Thoracic aorta (tissue), 2 donors: ENCODE measurements at places on chromosomes 5 and 9.

DNA sequence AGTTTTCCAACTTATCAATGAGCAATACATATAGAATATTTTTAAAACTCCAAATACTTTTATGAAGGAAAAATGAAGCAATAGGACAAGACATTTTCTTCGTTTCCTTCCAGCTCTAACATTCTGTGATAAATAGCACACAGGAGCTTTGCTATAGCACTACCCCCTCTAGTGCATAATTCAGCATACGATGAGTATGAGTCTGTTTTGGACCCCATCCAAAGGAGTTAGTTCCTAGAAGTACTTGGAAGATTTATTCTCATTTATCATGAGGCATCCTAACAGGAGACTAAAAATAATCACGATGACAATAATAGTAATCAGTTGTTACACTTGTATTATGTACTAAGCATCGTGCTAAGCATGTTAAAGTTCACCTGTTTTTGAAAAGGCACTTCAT, 1061.3 kb upstream of the DMAC1 start:
- DNase-seq = no peak

DNA sequence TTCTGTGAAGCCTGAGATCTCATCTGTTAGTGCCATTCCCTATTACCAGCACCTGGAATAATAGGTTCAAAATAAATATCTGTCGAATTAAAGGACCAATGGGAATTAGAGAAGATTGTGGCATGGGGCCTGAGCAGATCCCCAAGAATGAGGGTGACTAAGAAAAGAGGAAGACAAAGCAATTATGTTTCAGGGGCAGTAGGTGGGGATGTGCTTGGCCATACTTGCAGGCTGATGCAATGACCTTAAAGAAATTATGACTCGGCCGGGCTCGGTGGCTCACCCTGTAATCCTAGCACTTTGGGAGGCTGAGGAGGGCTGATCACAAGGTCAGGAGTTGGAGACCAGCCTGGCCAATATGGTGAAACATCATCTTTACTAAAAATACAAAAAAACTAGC, 562.8 kb downstream of the PTPRD start:
- no peak for DNase-seq

DNA sequence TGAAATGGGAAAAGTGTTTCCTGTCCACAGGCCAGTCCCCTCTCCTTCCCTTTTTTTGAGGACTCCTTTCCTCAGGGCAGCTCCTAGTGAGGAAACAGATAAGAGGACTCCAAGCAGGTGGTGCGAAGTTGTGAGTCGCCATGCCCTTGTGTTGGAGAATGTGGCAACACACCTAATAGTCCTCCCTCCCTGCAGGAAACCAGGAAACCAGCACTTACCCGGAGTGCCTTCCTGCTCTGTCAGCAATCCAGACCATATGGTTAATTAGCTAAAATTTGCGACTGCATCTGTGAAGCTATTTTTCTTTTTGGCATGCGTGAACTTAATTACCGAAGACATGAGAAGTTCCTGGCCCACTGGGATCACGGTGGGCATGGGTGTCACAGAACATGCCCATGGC, 69.9 kb downstream of the TRIM32 start:
- DNase-seq = no peak

GRCh38 chr5:79962575-79963222, 28.4 kb downstream of the MTX3 start:
- no peak for DNase-seq

GRCh38 chr5:1437226-1437829, 7.9 kb downstream of the SLC6A3 start:
- DNase-seq = no peak

- DNase-seq = no peak
Measured at GRCh38 chr5:134510970-134511795, 14.3 kb upstream of the JADE2 start.

DNA sequence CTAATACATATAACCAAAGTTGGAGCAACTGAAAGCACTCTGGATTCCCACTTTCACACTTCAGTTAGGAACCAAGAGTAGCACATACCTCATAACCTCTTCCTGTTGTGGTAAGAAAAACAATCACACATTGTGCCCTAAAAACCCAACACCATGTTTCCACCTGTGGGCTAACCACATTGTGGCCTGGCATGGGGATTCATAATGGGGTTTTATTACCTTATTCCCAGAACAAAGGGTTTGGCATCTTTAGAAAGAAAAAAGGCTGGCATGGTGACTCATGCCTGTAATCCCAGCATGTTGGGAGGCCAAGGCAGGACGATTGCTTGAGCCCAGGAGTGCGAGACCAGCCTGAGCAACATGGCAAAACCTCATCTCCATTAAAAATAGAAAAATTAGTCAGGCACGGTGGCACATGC, 60.6 kb downstream of the HSD17B3 start:
- DNase-seq = no peak

- peak; percentile 83 for DNase-seq
Measured at GRCh38 chr5:112976432-112977309, at the start of gene DCP2. TSS of gene DCP2 (plus strand) at chr5:112976798. CDS start at chr5:112976934, 136 bp downstream.

DNA sequence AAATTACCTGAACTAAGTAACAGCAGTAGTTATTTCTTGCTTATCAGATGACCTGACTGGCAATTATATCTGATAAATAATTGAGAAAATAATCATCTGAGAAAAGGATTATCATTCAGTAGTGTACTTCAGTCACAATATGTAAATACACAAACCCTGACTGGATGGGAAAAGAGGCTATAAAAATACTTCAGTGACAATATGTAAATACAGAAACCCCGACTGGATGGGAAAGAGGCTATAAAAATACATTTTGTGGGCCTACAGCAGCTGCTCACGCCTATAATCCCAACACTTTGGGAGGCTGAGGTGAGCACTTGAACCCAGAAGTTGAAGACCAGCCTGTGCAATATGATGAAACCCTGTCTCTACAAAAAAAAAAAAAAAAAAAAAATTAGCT, 11.1 kb downstream of the UBAP2 start:
- no peak for DNase-seq

DNA sequence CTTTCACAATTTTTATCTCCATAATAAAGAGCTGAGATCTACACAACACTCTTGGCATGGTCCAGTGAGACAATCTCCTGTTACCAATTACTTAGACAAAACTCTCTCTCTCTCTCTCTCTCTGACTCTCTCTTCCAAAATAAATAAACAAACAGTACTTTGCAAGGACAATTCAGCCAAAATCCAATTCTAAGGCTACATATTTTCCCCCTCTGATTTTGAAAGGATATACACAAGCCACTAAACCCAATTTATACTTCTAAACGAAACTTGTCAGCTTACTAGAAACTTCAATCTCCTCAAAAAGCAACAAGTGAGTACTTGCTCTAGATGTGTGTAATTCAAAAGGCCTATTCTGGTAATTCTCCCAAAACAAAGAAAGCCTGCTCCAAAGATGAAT, 26.3 kb upstream of the TNPO1 start:
- DNase-seq = no peak

DNA sequence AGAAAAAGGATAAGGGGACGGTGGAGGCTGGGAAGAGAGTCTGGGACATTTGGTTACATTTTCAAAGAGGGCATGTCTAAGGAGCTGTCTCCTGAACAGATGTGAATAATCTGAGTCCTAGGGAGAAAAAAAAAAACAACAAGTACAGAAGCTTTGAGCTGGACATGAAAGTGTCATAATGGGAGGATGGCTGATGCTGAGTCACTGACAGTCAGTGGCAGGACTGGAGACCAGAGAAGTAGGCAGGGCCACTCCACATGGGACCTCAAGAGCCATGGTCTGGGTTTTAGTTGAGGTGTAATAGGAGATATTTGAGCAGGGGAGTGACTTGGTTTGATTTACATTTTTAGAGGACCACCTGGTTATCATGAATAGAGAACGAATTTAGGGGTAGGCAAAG, 70.6 kb downstream of the DPYSL3 start:
- DNase-seq = no peak

- DNase-seq = no peak
Measured at GRCh38 chr5:74067748-74068541, 441.9 kb downstream of the ARHGEF28 start.

DNA sequence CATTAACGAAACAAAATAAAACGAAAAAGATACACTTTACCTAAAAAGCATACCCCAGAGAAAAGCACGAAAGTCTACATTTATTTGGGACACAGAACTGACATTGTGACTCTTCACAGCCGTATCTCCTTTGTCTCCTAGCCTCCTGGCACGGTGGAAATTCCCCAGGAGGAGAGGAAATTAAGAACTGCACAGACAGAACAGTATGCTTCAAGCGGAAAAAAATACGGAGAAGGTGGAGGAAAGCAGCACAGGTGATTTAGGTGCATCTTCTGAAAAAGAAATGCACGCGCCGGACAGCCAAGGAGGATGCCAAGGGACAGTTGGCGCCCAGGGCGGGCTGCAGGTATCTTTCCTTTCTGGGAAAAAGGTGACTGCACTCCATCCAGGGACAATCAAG, 32.0 kb downstream of the DDX31 start:
- DNase-seq = no peak

DNA sequence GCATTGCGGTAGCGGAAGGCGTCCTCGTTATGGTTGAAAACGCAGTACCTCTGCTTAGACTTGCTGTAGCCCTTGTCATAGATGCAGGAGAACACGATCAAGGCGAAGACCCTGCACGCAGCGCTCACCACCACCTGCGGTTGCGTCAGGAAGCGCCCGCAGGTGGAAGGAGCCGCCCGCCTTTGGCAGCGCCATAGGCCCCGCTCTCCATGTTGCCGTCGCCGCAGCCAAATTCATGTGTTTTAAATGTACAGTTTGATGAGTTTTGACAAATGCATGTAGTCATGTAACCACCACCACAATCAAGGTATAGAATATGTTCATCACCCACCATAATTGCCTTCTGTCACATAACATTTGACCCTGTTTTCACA, 84.9 kb upstream of the CEP78 start:
- no peak for DNase-seq

GRCh38 chr9:134970198-134970597, 52.5 kb upstream of the FCN1 start:
- no peak for DNase-seq

DNA sequence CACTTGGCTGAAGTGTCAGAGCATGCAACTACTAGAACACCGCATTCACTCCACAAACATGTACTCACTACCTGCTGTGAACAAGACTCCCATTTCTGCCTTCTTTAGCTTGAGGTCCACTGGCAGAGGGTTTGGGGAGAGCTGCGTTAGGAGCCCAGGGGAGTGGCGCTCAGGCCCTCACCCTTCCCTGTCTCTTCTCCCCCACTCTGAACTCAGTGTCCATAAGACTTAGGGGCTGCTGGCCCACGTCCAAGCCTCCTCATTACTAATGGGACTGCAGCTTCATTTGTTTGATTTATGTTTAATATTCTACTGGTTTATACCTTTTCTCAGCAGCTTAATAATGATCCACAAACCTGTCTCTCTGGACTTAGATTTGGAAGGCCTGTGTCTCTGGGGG, 70.9 kb downstream of the HSPA4 start:
- DNase-seq = no peak

GRCh38 chr5:143373076-143373475, 30.4 kb downstream of the NR3C1 start:
- no peak for DNase-seq

DNA sequence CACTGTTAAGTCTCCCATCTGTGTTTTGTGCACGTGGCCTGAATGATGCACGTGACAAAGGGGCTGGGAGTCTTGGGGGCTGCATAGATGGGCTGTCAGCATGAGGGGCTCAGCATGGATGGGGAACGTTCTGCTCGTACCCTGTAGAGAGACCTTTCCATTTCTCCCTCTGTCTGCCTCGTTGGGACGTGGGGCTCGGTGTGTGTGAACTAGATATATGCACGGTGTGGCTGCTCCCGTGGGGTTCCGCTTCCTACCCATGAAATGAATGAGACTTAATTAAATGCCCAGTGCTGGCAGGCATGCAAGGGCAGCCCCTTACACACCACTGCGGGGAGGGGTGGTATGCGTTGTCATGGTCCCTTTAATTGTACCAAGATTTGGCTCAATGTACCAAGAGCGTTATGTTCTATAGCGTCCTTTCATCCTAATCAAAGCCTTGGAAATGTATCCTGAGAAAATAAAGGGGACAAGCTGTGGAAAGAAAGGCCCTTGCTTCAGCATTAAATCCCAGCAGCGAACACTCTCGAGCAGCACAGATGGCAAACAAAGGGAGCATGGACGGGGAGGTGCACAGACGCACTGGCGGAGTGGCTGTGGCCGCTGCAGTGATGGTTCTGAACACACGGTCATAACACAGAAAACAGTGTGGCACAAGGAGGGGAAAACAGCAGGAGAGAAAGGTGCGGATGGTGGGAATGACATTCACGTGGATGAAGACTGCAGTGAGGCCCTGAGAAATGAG, 66.8 kb downstream of the RASGEF1C start:
- DNase-seq = no peak

- no peak for DNase-seq
Measured at GRCh38 chr5:80083101-80083890, 48.1 kb downstream of the THBS4 start.

DNA sequence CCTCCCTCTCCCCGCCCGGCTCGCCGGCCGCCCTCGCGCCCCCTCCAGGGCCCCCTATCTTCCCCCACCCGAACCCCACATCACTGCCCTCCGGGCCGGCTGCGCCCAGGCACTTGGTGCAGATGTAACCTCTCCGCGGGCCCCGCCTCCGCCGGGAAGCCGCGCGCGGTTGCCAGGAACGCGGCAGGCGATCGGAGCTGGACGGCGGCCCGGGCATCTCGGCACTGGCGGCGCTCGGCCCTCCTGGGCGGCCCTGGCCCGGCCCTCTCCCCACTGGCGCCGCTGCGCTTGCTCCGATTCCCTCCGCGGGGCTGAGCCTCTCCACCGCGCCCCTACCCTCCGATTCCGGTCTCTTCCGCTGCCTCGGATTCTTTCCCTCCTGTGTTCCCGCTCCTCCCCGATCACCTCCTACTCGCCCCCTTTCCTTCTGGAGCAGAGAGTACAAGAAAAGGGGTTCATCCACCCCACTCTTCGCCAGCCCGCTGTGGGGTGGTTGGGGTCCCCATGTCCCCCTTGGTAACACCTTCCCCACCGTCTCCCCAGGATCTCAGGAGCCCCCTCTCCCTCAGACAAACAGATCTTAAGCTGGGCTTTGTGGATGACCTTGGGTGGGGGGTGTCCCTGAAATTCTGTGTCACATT, 70.6 kb downstream of the C9orf50 start:
- DNase-seq = no peak

GRCh38 chr9:113463418-113464285, at the start of gene RGS3:
TSS of gene RGS3 (plus strand) at chr9:113463727. CDS start at chr9:113463803, 76 bp downstream.
- DNase-seq = no peak

DNA sequence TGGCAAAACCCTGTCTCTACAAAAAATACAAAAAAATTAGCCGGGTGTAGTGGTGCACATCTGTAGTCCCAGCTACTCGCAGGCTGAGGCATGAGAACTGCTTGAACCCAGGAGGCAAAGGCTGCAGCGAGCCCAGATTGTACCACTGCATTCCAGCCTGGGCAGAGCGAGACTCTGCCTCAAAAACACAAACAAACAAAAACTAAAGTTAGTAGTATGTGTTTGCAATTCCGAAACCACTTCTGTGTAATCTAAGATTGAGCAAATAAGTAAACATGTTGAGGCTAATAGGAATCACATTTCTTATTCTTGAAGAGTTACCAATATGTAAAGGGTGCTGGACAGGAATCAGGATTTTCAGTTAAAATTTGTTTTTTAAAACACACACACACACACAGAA, 70.0 kb upstream of the SUSD1 start:
- no peak for DNase-seq

- DNase-seq = no peak
Measured at GRCh38 chr9:91089405-91090129, 272.2 kb downstream of the AUH start.

- no peak for DNase-seq
Measured at GRCh38 chr5:143752165-143752850, 59.7 kb upstream of the HMHB1 start.
